ENCODE measurements at places on chromosomes 7 and 10. TPM values are rescaled to one million over a fixed set of nuclear protein-coding genes. Genes with fewer than 3 reads are reported as not detected.

The FEZF1 gene
- polyA plus RNA-seq, result 15.7 TPM

The CALHM3 gene
- 0.60 TPM for polyA plus RNA-seq

The AGR3 gene
- not detected for polyA plus RNA-seq

The FMC1 gene
- polyA plus RNA-seq, result 23.3 TPM

The PCGF5 gene
- 4.8 TPM for polyA plus RNA-seq

The MMD2 gene
- polyA plus RNA-seq, result 0.08 TPM

The MKX gene
- 0.52 TPM for polyA plus RNA-seq

The FAM185A gene
- 5.2 TPM for polyA plus RNA-seq

The ZNF804B gene
- polyA plus RNA-seq, result not detected

The KAT6B gene
- polyA plus RNA-seq, result 7.3 TPM

The NANOS1 gene
- 2.3 TPM for polyA plus RNA-seq

The MYO1G gene
- 0.11 TPM for polyA plus RNA-seq

The FAM131B gene
- 23.1 TPM for polyA plus RNA-seq

The IQCE gene
- polyA plus RNA-seq, result 3.1 TPM

The DNMBP gene
- polyA plus RNA-seq, result 19.1 TPM

The GIMAP6 gene
- polyA plus RNA-seq, result not detected

The CD36 gene
- polyA plus RNA-seq, result 0.13 TPM

The RADIL gene
- polyA plus RNA-seq, result 7.6 TPM

The RARRES2 gene
- 441 TPM for polyA plus RNA-seq

The TMEM273 gene
- not detected for polyA plus RNA-seq
